ENCODE measurements at places on chromosomes 1 and 21.

DNA sequence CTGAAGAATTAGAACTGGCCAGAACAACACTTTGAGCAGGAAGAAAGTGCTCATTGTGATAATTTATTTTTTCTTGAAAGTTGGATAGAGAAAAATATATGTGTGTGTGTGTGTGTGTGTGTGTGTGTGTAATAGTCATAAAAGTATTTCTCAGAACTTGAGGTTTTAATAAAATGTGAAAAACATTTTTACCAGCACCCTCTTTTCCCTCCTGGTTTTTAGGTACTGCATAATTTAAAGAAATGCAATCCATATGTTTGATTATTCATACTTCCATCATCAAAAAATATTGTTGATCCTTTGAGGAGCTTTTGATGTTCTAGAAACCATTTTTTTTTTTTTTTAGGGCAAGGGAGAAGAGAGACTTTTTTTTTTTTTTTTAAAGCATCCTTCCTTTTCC lies 66.8 kb upstream of the JUN start:
- DNase-seq, result no peak

DNA sequence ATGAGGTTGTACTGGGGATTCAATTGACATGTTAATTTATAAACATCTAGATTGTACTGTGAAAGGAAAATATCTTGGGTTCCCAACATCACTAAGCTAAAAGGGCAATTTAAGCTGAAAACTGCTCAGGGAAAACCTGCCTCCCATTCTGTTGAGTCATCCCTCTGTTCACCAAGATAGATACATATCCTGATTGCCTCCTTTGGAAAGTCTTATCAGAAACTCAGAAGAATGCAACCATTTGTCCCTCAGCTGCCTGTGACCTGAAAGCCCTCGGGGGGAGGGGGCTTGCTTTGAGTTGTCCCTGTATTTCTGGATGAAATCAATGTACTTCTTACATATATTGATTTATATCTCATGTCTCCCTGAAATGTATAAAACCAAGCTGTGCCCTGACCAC lies 187.0 kb upstream of the ETV3 start:
- no peak for DNase-seq

- no peak for DNase-seq
These were observed 203.5 kb upstream of the NEGR1 start for GRCh38 chr1:72485801-72486200.

- DNase-seq, result peak; percentile 20
These were observed 438 bp downstream of the MRPS6 start for GRCh38 chr21:34073749-34074282.

GRCh38 chr1:161940866-161941591 lies 82.6 kb downstream of the OLFML2B start:
- DNase-seq, result no peak

- DNase-seq, result no peak
These were observed 72.9 kb downstream of the UBE2T start for GRCh38 chr1:202268817-202269216.

- DNase-seq, result no peak
These were observed 122.2 kb downstream of the POU2F1 start for GRCh38 chr1:167342846-167343245.

- no peak for DNase-seq
These were observed 488.0 kb downstream of the AJAP1 start for GRCh38 chr1:5142389-5142788.

- DNase-seq, result no peak
These were observed 72.5 kb downstream of the CD34 start for GRCh38 chr1:207838156-207839082.

GRCh38 chr21:15061747-15062605 lies 2.8 kb downstream of the NRIP1 start:
- no peak for DNase-seq

DNA sequence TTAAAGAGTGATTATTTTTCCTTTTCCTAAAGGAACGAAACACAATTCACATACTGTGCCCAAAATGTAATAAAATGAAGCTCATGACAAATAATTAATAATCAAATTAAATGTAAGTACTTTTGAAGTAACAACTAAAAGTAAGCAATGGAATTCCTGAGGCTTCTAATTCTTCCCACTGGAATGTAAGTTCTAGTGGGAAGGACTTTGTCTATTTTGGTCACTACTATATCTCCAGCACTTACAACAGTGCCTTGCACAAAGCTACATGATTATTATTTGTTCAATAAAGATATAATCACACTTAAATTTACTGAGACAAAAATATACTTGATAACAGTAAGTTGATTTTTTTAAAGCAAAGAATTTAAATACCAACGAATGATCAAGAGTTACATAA lies 128.8 kb downstream of the COQ8A start:
- no peak for DNase-seq

DNA sequence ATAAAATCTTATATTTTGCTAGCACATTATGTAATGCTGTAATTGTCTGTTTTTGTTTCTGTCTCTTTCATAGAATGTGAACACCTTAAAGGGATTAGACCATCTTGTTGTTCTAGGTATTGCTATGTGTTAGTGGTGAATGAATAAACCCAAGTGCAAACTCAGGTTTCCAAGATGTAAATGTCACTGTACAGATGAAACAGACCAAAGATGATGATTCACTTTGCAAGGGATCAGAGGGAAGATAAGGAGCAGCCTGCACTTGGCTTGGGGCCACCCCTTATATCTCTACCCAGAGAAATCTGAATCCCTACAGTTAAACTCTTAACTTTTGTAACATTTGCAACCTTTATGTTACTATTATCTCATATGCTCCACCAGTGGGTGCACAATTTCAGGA lies 25.4 kb downstream of the UROD start:
- DNase-seq, result no peak

DNA sequence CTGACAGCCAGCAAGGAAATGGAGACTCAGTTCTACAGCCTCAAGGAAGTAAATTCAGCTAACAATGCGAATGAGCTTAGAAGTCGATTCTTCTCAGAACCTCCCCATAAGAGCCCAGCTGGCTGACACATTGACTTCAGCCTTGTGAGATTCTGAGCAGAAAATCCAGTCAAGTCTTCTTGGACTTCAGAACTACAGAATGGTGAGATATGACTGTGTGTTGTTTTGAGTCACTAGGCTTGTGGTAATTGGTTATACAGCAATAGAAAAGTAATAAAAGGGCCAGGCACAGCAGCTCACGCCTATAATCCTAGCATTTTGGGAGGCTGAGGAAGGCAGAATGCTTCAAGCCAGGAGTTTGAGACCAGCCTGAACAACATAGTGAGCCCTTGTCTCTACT lies 161.8 kb upstream of the IVNS1ABP start:
- no peak for DNase-seq

DNA sequence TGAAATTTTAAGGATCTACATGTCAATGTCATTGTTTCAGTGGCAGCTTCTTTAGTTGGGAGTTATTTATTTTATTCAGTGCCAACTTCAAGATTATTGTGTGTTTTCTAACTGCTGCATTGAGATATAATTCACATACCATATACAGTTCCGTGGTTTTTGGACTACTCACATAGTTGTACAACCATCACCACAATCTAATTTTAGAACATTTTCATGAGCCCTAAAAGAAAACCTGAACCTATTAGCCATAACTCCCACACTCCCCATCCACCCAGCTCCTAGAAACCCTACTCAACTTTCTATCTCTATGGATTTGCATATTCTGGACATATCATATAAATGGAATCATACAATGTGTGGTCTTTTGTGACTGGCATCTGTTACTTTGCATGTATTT lies 220.0 kb downstream of the LRRC40 start:
- DNase-seq, result no peak

GRCh38 chr1:204885288-204885711 lies 14.6 kb downstream of the NFASC start:
- DNase-seq, result no peak

GRCh38 chr1:169873582-169874199 lies 20.0 kb downstream of the SCYL3 start:
- DNase-seq, result no peak

DNA sequence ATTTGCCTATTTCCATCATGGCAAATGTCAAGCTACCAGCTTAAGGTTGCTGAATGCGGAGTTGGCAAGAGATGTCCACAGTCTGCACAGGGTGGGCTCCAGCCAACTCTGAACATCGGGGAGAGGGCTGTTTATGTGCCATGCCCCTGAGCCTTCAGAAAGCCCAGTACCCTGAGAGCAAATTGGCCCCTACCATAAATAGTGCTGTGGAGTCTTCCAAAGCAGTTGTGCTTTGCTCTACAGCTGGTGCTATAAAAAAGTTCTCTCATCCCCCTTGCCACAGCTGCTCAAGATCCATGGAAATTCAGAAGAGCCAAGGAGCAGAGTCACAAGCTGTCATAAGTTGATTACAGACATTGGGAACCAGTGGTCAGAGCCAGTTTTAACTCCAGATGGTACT lies 85.6 kb upstream of the CLDN14 start:
- DNase-seq, result no peak

DNA sequence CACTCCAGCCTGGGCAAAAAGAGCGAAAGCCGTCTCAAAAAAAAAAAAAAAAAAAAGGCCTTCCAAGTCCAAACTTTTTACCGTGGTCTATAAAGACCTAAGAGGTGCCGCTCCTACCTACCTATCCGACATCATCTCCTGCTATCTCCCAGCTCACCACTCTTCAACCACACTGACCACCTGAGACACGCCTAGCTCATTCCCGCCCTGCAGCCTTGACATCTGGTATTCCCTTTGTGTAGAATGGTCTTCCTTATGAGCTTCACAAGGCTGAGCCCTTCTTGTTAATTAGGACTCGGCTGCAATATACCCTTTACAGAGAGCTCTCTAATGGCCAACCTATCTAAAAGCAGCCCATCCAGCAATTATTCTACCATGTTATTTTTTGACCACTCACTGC lies 680 bp downstream of the MAGOH start:
- no peak for DNase-seq

DNA sequence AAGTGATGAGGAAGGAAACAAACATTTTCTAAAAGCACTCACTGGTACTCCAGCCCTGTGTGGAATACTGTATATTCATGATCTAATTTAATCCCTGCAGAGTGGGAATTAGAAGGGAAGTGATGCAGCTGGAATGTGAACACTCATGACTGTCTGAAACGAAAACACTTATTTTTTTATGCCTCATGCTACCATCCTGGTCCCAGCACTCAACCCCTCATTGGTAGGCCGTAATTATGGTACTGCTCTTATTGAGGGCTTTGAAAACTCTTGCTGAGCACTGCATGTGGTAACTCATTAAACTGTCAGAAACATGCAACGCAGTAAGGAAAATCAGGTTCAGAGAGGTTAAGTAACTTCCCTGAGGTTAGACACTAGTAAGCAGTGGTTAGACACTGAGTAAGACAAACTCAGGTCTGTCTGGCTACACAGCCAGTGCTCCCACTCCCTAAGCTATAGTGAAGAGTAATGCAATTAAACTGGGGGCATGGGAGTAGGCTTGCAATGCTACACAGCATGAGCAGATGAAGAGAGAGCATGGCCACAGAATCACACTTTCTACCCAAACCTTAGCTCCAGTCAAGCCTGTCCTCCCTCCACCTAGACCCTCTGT lies 17.3 kb upstream of the TNFSF4 start:
- no peak for DNase-seq

DNA sequence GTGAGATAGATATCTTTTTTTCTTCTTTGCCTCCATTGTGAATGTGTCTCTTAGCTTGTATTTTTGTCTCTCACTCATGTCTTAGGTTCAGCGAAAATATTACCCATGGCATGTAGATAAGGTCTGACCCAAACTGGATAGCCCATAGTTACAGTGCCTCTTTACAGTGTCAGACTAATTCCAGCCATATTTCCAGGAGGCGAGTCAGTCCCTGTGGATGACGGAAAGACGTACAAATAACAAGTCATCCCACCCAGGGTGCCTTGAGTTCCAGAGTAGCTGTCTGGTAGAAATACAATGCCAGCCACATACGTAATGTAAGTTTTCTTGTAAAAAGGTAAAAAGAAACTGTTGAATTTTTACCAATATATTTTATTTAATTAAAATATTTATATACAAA lies 157.3 kb downstream of the ZNF281 start:
- DNase-seq, result no peak

GRCh38 chr1:29685387-29685786 lies 449.1 kb downstream of the PTPRU start:
- no peak for DNase-seq

DNA sequence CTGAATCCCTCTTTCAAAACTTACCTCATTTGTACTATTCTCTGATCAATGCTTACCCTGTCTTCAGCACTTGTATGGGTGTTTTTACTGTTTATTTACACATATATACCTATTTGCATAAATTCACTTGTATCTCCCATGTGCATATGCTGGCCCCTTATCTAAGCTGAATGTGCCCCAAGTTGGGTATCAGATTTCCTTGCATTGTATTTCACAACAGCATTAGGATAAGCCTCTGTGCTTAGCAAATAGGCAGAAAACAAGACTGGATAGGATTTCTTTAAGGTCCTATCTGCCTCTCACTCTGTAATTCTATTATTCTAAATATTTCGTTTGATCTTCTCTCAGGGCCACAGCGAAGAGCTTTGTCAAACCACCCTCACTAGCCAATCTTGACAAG lies 45.9 kb upstream of the IPO9 start:
- no peak for DNase-seq

- DNase-seq, result no peak
These were observed 14.7 kb downstream of the ATPAF1 start for GRCh38 chr1:46653405-46653958.

DNA sequence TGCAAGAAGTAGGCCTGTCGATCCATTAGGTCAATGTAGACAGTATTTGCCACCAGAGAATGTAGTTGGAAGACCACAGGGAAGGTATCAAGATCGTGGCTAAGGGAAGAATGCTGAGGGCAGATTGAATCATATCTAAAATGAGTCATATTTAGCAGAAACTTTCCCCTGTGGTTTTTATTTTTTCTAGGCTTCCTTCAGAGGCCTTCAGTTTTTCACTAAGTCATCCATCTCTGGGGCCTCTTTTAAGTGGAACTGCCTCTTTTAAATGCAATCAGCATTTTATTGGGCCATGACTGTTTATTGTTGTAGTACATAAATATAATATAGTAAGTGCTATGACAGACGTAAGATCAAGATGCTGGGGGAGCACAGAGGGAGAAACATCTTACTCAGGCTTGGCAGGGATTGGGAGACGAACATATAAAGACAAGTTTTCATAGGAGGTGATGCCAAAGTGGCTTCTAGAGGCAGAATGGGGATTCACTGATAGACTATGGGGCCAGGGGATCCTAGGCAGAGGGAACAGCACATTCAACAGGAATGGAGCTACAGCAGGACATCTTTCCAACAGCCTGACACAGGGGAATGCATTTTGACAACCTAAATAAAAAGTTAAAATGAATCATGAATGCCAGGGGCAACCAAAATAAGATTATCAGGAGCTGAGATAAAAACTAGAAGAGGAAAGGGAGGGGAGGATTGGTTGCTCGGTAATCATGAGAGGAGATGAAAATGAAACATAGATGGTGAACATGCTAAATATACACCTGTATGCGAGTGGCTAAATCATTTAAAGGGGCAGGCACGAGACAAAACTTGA lies 20.1 kb downstream of the UBE2U start:
- DNase-seq, result no peak

- no peak for DNase-seq
These were observed 6.0 kb downstream of the HES3 start for GRCh38 chr1:6249739-6250689.

Measured in effector CD4-positive, alpha-beta T cell (primary cell).